ENCODE measurements at places on chromosomes 11 and 22.

GRCh38 chr11:117528097-117528721 is 200.6 kb downstream of the CEP164 start:
- DNase-seq: no peak

DNA sequence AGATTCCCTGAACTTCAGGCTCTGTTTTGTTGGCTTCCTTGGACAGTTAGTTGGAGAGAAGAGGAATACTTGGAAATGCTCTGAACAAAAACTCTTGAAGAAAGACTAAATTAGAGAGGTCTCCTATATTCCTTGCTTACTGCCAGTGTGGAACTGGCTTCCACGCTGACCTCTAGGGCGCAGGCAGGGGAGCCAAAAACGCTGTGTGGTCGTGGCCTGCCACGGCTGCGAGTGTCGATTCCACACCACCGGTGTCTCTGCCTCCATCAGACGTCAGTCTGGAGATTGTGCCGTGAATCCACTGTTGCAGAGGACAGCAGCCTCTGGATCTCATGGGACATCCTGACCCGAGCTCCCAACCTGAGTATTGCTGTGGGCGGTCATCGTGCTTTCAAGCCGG is 37.5 kb upstream of the RAB1B start:
- DNase-seq: no peak

GRCh38 chr11:111465400-111465799 is 46.8 kb downstream of the BTG4 start:
- no peak for DNase-seq

GRCh38 chr11:87150936-87151335 is 113.2 kb downstream of the TMEM135 start:
- no peak for DNase-seq

DNA sequence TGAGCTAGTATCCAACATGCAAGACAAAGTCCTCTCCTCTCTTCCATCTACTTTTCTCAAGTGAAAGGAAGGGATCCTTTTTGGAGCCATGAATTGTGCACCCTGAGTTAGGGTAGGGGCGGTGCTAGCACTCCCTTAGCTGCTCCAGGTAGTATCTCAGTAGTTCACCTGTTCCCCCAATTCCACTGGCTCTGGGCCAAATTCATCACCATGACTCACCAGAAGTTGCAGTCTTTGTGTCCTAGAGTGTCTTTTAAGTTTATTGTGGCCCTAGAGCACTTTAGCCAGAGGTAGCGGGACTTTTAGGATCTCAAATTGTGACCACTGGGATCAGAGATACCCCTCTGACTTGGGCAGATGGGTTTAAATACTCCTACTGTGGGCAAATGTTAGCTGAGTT is 398.6 kb upstream of the ANO5 start:
- DNase-seq: no peak

GRCh38 chr22:30777587-30777986 is 82.9 kb downstream of the OSBP2 start:
- DNase-seq: no peak

GRCh38 chr22:31530823-31531195 is 34.5 kb downstream of the SFI1 start:
- no peak for DNase-seq

DNA sequence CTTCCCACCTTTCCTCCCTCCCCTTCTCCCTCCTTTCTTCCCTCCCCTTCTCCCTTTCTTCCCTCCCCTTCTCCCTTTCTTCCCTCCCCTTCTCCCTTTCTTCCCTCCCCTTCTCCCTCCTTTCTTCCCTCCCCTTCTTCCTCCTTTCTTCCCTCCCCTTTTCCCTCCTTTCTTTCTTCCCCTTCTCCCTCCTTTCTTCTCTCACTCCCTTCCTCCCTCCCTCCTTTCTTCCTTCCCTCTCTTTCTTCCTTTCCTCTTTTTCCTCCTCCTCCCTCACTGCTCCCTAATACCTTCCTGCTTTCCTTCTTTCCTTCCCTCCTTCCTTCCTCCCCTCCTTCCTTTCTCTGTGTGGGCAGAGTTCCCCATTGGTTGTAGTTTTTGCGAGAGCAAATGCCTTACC is 76.1 kb downstream of the PGR start:
- no peak for DNase-seq
